ENCODE measurements at places on chromosomes 7 and 10.

GRCh38 chr7:1844336-1844950 lies 174.4 kb downstream of the ELFN1 start:
- no peak for DNase-seq

DNA sequence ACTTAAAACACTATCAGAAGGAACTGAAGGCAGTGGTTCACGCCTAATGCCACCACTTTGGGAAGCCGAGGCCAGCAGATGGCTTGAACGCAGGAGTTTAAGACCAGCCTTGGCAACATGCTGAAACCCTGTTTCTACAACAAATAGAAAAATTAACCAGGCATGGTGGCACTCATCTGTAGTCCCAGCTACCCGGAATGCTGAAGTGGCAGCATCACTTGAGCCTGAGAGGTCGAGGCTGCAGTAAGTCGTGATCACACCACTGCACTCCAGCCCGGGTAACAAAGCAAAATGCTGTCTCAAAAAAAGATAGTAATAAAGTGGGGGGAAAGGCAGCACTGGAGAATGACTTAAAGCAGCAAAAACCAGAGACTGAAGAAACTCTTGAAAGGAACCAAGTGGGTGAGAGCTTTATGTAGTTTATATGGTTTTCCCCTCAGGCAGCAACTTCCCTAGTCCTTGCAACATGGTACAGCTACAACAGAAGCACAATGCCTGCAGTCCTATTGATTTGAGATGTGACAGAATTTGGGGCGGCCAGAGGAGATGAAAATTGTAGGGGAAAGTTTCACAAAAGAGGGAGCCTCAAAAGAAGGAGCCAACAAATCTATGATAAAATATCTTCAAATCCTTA lies 38.1 kb downstream of the GDI2 start:
- no peak for DNase-seq

DNA sequence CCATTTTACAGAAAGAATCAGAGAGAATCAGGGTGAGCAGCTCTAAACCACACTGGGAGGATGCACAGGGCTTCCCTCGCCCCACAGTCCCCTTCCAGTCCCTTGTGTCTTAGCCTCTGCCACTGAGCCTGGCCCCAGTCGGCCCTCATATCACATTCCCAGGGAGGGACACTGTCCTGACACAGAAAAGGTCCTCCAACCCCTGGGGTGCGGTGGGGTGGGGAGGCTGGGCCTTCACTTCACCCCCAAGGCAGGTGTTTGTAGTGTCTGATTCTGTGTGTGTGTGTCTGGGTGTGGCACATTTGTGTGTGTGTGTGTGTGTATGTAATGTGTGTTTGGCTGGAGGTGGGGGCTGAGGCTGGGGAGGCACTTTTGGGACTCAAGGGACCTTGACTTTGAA lies 1.8 kb upstream of the KCP start:
- DNase-seq, result no peak

DNA sequence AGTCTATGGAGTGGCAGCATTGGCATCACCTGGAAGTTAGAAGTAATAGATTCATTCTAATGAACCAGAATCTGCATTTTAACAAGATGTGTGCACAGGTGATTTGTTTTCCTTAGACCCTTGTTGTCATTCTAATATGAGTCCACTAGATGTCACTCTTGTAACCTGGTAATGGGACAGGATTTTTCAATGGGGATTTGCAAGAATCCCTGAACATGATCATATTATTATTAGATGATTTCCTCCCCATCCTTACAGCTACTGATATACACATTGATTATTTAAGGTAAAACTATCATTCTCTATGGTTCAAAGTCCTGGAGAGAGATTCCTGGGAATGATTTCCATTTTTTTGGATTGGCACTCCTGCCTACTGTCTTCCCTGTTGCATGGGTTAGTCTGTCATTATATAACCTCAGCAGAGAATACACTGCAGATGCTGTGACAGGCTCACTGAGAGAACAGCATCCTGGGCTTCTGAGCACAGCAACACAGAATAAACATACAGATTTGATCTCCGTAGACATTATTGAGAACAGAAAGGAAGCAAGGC lies 194.9 kb downstream of the SUGCT start:
- DNase-seq, result no peak

GRCh38 chr7:69052447-69052846 lies 545.8 kb upstream of the AUTS2 start:
- no peak for DNase-seq

GRCh38 chr10:131876508-131876907 lies 24.3 kb upstream of the PPP2R2D start:
- no peak for DNase-seq

DNA sequence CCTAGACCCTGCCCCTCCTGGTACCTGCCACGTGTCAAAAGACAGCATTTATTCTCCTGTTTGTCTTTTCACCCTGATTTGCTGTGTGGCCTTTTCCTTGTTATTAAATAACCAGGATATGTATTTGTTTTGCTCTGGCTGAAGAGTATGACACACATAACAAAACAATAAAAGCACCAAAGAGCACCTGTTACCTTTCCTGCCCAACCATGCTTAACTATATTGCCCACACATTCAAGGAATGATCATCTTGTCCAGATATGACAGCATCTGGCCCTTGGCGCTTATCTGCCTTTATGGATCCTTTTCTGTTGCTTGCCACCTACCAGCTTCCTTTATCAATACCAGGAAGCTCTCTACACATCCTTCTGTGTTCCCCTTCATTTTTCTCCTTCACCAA lies 357.7 kb downstream of the FGFR2 start:
- DNase-seq, result no peak

DNA sequence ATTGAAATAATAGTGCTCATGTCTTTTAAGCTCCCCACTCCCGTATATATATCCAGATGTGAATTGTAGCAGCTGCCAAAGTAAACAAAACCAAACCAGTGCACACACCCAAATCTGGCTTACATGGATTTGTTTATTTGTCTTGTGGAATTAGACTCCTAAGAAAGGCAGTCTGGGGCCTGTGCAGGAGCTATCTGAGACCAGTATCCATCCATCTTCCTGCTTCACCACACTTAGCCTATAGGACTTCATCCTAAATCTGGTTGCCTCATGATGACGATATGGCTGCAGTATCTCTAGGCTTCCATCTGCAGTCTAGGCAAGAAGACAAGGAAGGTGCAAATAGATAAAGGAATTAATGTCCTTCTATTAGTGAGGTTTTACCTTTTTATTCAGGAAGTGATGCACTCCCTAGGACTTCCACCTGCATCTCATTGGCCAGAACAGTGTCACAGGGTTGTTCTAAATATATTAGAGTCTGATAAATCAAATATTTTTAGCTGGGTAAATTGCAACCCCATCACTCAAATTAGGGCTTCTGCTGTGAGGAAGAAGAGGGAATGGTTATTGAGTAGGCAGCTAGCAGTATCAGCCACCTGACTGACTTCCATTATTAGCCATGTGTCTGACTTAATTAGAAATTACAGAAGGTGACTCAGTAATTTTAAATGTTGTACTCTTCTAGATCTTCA lies 6.0 kb downstream of the WIPF3 start:
- no peak for DNase-seq

DNA sequence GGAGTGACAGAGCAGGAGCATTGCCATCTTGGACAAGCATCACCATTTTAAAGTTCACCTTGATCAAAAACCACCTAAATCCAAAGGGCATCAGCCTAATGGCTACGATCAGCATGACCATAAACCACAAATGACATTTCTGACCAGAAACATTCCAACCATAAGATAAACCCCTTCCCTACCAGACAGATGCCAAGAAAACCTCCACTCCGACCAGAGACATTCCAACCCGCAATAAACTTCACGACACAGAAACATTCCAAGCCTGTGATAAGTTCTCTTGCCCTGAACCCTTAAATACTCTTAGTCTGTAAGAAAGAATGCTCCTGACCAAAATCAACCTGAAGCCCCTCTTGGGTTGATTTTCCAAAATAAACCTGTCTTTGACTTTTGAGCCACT lies 606.9 kb downstream of the POM121L12 start:
- no peak for DNase-seq

DNA sequence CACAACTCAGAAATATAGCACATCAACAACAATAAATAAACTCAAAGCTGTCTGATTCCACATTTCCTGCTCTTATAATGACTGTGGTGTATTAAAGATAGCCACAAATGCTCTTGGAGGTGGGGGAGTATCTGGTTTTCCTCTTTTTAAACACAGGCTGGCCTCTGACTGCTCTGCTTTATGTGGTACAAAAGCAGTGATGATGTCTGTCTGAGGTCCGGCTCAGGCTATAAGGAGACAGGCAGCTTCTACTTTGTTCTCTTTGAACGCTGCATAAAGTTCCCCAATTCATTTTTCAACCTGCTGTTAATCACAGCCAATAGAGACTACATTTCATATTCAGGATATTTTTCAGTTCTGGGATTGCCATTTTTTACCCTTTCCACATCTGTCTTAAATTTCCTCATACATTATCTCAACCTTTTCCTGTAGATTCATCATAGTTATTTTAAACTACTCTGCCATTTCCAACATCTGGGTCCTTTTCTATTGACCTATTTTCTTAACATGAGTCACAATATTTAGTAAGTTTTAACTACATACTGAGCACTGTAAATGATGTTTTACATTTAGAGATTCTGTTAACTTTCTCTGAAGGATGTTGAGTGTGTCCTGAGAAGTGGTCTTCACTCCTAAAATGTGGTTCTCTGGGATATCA lies 64.9 kb downstream of the CRPPA start:
- no peak for DNase-seq

GRCh38 chr10:87657371-87657770 lies 2.3 kb upstream of the PAPSS2 start:
- no peak for DNase-seq

- DNase-seq, result no peak
Observed at GRCh38 chr7:22435105-22435504, 64.9 kb downstream of the STEAP1B start.

DNA sequence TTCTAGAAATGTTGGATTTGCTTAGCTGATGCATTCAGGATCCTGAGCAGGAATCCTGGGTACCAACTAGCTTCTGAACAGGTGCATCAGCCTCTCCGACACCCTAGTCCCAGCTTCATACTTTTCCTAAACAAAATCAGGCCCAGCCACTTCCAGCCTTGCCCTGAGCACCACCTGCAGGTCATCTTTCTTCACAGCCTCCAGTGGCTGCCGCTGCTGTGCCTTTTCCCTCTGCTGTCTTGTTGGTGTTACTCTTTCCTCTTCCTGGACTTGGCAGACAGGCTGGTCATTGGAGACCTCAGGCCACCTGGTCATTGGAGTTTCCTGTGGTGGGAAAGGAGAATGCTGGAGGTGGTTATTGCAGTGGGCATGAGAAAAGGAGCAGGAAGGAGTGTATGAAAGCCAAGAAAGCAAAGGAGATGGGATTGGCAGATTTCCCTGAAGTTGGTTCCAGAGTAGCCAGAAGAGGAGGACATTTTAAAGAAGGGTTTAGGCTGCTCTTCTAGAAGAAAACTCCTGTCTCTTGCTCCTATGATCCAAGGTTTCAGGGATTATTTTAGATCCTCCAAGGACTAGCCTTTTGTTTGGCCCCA lies 48.2 kb upstream of the NFKB2 start:
- DNase-seq, result no peak

- no peak for DNase-seq
Observed at GRCh38 chr7:37068902-37069301, 344.6 kb upstream of the AOAH start.

DNA sequence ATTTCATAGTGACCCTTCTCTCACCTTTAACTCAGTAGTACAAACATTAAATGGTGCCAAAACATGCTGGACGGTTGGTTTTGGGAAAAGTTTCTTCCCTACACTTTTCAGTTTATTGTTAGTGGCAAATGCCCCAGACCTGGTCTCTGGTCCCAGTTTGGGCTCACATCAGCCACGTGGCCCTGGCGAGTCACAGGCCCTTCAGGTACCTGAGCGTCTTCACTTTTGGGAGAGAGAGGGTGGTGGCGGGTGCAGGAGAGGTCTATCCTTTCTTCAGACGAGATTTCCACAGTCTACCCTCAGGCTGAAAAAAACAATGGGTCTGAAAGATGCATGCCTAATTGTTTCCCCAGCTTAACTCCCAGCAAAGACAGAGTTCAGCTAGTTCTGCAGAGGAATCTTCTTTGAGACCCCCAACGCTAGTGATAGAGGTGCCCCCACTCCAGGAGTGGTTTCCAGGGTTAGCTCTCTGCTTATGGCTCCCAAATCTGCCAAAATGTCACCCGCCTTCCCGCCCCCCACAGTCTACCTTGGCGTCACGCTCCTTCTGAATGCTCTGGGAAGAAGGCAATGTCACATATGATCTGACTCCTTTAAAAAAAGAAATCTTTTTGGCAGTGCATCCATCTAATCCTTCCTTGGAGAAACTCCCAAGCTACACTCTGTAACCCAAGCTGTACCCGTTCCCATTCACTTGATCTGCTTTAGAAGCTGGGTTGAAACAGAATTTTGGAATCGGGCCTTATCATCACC lies 384.8 kb upstream of the FOXK1 start:
- DNase-seq, result no peak

DNA sequence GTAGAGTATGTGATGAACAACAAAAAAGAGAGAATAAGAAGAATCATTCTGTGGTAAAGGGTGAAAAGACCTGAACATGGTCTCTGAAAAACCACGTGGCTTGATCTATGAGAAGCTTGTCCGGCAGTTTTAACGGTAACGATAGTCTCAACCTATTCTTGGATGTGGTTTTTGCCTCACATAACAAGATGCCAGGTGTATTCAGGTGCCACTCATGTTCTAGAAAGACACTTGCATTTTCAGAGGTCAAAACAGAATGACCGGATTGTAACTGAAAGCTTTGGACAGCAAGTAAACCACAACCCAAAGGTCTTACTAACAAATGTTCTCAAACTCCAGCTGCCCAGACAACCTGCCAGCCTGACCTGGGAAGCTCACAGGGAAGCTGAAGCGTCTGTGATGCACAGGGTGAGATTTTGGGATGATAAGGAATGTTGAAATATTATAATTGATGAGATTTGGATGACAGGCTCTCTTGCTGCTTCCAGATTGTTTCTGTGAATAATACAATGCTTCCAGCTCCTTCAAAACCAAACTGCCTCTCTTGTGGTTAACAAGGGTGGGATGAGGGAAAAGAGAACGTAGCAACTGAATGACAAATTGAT lies 137.4 kb upstream of the GRB10 start:
- no peak for DNase-seq

DNA sequence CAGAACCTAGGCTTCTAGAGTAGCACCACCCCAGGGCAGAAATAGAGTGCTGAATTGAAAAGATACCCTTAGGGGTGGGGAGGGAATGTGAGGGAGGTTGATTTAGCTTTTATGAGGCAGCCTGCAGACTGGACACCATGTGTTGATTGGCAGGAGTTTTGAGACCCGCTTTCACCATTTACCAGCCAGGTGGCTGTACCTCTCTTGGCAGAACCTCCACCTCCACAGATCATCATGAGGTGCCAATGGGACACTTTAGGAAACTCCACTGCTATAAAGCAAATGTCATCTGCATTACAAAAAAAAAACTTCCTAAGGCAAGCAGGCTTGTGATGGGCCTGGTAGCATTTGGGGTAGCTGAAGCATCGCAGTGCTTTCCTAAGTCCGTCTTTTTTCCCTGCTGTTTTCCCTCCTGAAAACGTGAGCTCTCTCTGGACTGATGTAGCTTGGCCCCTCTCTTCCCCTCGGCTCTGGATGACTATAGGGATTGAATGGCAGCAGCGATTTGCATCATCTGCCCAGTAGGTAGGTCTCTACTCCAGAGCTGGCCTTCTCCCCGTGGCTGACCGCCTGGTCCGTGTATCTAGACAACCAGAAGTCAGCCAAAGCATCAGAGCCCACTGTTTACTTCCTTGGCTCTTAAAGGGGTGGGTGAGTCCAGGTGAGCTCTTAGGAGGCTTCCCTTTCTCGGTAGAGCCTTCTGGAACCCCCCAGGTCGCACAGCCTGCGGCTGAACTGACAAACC lies 1.3 kb downstream of the PCBD1 start:
- DNase-seq, result no peak

- no peak for DNase-seq
Observed at GRCh38 chr7:80313067-80313626, 178.5 kb downstream of the GNAI1 start.

Measured in activated CD8-positive, alpha-beta memory T cell treated with anti-CD3 and anti-CD28 coated beads for 1 hour (primary cell).